GM12891 (cell line): ENCODE measurements at places on chromosomes 3 and 15.

- DNase-seq: no peak
Observed at GRCh38 chr3:97694876-97695275, 69.7 kb upstream of the ARL6 start.

GRCh38 chr15:100623301-100623700 is 20.9 kb downstream of the ASB7 start:
- no peak for DNase-seq

DNA sequence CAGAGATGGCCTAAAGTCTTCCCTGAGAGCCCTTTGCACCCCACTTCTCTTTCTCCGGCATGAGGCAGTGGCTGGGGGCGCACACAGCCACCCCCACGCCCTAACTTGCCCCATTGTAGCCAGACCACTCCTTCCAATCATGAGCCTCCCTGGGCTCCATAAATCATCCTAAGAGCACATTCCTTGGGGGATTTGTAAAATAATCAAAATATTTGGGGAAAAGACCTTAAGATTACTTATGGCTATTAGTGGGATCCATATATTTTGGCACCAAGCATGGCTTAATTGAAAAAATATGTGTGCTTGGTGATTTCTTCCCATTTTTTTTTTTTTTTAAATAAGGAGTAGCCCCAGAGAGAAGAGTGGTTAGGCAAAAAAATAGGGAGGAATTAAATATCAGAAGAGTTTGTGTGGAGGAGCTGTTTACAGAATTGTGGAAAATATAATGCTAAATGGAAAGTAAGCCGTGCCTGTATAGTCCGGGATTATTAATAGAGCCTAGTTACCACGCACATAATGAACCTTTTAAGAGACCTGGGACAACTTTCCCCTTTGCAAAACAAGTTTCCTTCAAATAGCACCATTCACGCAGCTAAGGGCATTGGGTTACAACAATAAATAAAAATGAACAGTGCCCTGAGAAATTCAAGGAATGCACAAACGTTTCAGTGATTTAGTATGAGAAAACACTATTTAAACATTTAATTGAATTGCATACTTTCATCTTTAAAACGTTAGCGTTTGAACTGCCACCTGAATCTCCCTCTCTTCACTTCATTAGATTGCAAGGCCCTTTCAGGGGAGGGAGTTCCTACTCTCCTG is 46.1 kb downstream of the SMAD6 start:
- no peak for DNase-seq

DNA sequence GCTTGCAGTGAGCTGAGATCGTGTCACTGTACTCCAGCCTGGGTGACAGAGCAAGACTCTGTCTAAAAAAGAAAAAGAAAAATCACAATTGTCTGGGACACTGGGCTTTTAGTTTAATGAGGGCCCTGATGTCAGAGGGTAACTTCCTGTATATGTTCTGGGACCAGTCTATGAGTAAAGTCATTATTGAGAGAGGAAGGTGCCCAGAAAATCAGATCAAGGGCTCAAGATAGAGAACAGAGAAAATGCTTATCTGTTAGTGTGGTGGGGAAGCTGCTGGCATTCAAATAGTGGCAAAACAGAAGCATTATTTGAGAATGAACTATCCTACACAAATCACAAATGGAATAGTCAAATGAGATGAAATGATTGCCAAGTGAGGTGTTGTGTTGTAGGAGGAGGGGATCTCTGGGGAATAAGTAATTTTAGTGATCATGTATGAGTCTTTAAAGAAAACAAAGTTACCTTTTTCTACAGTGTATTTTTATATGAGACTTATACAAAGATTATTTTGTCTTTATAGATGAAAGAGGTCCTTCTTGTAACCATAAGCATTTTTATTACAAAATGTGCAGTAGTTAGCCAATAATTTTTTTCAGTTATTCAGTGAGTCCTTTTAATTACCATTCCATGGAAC is 13.4 kb downstream of the ARIH2 start:
- no peak for DNase-seq

- no peak for DNase-seq
Observed at GRCh38 chr3:197798863-197799262, 7.8 kb downstream of the LRCH3 start.

DNA sequence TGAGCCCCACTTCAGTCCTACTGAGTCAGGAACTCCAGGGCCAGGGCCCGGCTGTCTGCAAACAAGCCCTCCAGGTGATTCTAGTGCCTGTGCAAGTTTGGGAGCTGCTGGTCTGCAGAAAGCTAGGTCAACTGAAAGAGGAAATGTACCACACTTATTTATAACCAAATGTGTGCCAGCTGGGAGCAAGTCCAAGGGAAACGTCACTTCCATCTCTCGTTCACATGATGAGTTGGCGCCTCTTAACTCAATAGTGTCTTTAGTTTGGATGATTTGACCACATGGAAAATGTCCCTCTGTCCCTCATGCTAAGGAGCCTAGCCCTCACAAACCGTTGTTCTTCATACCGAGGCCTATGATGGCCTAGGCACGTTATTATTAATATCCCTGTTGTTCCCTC is 43.2 kb downstream of the GOLGA8S start:
- no peak for DNase-seq

DNA sequence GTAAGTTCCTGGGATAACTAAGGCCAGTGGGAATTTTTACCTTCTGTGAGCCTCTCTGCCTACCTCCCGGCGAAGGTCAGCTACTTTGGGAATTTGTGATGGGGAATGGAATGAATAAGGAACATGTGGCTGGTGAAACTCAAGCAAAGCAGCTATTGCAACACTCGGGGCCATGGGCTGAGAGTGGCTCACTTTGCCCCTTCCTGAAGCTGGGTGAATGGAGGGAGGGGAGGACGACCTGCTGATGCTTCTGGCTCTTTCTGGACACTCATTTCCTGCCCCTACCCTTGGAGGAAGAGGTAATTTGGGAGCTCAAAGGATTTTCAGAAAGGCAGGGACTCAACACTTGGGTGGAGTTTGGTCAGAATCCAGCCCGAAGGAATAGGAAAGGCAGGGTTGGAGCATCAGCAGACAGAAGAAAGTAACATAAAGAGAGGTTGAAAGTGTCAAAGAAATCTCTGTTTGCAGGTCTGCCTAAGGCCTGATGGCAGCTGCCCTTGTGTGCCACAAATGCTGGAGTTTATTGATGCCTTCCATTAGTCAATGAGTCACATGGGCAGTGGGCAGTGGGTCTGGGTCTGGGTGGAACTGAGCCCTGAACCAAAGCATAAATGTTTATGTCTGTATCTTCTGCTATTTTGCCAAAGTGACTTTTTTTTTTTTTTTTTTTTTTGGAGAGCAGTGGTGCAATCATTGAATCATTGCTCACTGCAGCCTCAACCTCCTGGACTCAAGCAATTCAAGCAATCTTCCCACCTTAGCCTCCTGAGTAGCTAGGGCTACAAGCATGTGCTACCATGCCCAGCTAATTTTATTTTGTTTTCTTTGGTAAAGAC is 12.4 kb downstream of the LAMP3 start:
- DNase-seq: no peak

- no peak for DNase-seq
Observed at GRCh38 chr3:146655333-146655996, 50.3 kb upstream of the PLSCR5 start.

GRCh38 chr3:38121451-38121831 is 15.5 kb downstream of the ACAA1 start:
- DNase-seq: no peak
